ENCODE measurements at places on chromosomes 5 and 9.
A peak's percentile ranks its signal among the peaks of the same experiment; 100 is the strongest.

DNA sequence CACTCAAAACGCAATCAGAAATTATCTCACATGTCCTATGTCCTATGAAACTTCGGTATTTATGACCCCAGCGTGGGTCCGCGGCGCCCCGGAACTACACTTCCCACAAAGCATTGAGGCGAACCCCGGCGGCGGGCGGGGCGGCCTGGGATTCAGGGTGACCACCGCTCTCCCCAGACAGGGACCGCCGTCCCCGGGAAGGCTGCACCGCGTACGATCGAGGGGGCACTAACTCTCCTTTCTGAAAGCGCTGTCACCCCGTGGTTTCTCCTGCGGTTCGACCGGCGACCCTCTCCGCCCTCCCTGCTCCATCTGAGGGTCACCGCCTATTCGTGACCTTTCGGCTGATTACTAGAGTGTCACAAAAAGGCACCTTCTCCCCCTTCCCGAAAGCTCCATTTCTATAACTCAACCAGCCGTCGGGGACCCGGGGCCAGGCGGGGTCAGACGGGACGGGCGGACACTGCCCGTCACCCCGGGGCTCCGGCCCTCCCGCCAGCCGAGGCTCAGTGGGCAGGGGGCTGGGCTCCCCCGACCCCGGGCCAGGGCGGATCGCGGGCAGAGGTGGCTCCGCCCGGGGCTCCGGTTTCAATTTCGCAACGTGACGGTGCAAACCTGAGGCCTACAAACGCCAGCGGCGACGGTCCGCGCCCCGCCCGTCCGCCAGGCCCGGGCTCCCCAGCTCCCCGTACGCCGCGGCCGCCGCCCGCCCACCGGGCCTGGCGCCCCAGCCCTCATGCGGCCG lies 1.3 kb downstream of the ECPAS start:
- peak; percentile 43 for DNase-seq

GRCh38 chr9:6243746-6244145 lies 28.1 kb downstream of the IL33 start:
- no peak for DNase-seq

DNA sequence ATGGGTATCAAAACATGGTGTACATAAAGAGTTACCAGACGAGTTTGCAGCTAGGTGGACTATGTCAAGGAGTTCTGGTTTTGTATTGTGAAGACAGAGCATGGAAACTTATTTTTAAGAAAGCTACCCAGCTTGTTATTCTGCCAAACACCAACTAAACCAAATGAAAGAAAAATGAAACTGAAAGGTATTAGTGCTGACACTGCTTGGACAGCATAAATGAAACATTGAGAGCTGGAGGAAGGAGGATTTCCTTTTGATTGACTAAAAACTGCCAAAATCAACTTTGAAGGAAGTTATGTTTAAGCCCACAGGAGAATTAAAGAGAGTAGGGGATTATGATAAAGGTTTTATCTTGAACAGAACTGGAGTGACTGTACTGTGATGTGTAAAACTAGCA lies 766.2 kb downstream of the PTPRD start:
- DNase-seq = peak; percentile 70

- no peak for DNase-seq
Observed at GRCh38 chr5:38551030-38552017, 5.1 kb downstream of the LIFR start.

DNA sequence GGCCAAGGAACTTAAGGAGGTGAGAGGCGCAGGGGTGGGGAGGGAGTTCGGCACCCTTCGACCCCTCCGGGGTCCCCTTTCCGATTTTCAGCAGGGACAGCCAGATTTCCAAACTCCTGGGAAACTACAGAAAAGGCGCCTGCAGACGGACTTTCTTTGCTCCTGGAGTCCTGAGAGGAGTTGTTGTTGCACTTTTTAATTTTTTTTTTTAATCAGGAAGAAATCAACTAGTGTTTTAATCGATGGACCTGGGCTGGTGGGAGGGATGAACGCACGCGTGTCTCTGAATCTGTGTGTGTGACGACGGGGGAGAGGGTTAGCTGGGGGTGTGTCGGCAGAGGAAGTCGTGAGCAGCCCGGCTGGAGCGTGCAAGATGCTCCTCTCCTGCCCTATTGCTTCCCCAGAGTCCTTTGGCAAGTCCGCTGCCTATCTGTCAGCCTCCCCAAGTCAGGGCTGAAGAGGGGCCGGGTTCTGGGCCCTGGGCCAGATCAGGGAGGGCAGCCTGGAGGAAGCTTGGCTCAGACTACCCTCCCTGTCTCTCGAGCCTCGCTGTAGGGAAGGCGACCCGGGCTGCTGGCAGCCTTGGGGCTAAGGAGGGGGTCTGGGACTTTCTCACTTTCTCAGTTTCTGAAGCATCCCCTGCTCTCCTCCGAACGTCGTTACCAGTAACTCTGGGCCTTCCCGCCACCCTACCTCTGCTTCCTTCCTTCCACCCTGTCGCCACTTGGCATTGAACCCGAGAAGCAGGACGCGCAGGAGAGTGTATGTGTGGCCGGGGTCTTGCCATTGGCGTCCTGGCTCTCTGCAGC lies 731 bp downstream of the PRR16 start:
- DNase-seq = no peak

GRCh38 chr9:131233556-131233955 lies 42.8 kb downstream of the FAM78A start:
- DNase-seq = no peak

GRCh38 chr9:34086864-34087263 lies 38.2 kb upstream of the UBAP2 start:
- DNase-seq = no peak

- DNase-seq = no peak
Observed at GRCh38 chr9:21988056-21988990, 5.9 kb downstream of the CDKN2A start.

DNA sequence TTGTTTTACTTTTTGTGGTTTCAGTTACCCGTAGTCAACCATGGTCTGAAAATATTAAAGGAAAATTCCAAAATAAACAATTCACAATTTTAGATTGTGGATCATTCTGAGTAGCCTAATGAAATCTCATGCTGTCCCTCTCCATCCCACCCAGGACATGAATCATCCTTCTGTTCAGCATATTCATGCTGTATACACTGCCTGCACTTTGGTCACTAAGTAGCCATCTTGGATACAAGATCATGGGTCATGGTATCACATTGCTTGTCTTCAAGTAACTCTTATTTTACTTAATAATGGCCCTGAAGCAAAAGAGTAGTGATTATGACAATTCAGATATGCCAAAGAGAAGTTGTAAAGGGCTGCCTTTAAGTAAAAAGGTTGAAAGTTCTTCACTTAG lies 536.5 kb upstream of the ACO1 start:
- DNase-seq = no peak

- no peak for DNase-seq
Observed at GRCh38 chr5:172096207-172096940, 89.9 kb upstream of the FBXW11 start.

- DNase-seq = no peak
Observed at GRCh38 chr5:177083357-177083756, 3.4 kb upstream of the FGFR4 start.

DNA sequence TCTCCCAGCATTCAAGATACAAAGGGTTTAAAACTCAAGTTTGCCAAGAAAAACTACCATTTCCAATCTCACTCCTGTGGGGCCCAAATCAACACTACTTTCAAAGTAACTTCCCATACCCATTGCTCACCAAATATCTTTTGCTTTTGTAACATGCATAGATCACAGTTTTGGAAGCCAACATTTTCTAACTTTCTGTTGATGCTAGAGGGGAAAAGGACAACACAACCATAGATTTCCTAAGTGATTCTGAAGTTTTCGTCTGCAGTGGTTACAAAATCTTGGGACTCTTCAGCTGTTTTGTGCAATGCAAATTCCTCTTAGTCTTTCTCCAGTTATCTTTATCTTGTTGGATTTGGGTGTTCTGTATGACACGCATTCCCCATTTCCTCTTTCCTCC lies 94.1 kb upstream of the PAPPA start:
- DNase-seq = no peak

GRCh38 chr5:170606941-170607340 lies 103.1 kb downstream of the KCNIP1 start:
- DNase-seq = no peak

DNA sequence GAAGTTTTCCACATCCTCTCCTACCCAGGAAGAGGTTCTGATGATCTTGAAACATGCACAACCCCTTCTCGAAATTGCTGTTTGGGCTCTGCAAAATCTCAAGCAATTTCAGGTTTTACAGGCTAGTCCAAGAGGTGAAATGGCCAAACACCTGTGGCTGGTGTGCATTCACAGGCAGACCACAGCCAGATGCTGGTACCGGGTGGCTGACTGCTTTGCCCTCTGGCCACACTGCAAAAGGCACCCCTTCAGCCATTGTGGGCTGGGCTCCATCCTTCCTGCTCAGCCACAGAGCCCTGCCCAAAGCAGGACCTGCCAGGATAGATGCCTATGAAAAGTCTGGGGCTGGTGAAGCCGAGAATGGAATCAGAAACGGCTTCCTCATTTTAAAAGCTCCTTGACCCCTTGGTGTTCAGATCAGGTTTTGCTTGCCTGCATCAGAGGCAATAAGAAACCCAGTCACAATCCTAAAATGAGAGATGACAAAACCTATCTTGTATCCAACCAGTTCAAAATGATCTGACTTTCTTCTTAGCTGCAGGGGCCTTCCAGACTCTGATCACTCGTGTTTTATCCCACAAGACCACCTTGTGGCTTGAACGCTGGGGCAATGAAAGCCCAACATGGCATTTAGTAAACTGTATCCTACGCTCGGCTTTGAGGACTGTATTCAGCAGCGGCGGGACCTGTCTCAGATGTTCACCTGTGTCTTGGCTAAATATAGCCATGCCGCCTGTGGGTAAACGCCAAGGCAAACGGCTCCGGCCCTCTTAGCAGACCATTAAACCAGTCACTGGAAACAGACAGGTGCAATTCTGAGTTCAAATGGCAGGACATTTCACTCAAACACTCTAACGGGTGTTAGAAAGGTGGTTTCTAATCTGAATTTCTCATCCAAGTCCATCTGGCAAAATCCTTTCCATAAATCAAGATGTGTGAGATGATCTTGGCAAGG lies 49.6 kb downstream of the EPB41L4B start:
- no peak for DNase-seq

- DNase-seq = no peak
Observed at GRCh38 chr5:39455645-39456044, 30.9 kb upstream of the DAB2 start.

- no peak for DNase-seq
Observed at GRCh38 chr9:16899606-16900005, 29.1 kb upstream of the BNC2 start.

GRCh38 chr9:111167341-111167740 lies 129.1 kb upstream of the LPAR1 start:
- no peak for DNase-seq

- DNase-seq = no peak
Observed at GRCh38 chr9:73720601-73721000, 568.9 kb downstream of the ANXA1 start.

DNA sequence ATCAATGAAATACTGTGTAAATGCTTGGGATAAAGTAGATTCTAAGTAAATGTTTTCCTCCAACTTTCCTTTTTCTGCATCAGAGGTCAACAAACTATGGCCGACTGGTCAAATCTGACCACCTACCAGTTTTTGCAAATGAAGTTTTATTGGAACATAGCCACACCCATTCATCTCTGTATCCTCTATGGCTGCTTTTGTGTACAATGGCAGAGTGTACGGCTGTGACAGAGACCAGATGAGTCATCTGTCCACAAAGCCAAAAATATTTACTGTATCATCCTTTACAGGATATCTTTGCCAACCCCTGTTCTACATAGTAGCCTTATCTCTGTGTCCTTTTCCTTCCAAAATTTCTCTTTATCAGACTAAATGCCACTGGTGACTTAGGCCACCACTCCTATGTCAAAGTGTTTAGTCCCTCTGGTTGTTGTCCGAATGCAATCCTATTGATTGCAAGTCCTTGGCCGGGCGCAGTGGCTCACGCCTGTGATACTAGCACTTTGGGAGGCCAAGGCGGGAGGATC lies 218.4 kb upstream of the KLF4 start:
- no peak for DNase-seq

DNA sequence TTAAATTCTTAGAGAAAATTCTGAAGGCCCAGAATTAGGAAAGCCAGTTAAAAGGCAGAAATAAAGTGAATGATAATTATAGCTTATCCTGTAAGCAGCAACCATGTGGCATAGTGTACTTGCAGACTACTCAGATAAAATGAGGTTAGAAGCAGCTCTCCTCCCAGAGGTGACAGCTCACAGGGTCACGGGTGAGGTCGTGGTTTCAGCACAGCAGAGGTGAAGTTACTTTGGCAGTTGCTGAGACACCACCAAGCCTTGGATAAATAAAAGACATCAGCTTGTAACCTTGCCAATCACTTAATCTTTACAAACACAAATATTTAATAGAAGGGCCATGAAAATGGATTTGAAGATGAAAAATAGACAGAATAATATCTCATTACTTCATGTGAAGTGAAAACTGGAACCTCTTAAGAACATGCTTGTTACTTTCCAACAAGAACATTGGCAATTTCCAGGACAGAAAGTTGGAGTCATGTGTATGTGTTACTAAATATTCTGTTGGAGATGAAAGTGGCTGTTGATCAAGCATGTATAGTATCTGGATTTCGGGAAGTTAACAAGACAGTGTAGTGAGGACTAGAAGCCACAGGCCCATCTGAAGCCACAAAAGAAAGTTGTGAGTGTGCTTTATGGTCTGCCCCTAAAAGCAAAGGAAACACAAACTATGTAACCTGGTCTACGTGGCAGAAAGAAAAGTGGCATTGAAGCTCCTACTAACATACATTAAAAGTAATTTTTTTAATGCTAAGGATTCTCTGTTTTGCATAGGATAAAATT lies 134.4 kb downstream of the ERCC6L2 start:
- no peak for DNase-seq

DNA sequence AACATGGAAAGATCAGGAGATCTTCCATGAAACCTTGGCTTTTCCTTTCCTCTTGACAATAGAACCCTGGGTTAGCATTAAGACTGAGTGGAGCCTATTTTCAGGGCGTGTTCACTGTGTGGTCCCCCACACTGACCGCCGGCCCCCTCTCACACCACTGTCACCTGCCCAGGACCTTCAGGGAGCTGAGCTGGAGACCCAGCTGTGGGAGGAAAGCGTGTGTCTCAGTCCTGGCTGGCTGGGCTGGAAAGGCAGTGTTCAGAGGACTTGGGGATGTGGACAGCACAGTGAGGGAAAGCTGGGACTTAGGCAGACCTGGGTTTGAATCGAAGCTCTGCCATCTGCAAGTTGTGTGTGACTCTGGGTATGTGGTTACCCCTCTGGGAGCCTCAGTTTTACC lies 268.1 kb downstream of the NSG2 start:
- no peak for DNase-seq

DNA sequence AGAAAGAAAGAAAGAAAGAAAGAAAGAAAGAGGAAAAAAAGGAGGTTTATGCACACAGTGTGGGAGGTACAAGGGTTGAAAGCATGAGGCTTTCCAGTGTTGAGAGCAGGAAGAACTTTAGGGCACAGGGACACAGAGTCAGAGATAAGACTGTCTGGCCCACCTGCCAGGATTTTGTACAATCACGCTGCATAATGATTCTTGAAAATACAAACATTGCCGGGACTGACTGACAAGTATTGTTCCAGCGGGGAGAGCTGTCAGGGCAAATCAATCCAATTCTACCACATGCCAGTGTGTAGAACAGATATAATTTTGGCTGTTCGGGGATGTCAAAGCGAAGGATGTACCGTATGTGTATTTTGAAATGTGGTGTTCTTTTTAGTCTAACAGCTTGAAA lies 254.7 kb downstream of the NTRK2 start:
- no peak for DNase-seq

Measured in GDM1 (cell line).